Stimulated activated CD4-positive, alpha-beta T cell treated with anti-CD3 and anti-CD28 coated beads, TNF-alpha, amount 100 ng/mL, for 24 hours (primary cell): ENCODE measurements at places on chromosomes 3 and 15.

GRCh38 chr3:143855183-143855582, 6.9 kb upstream of the SLC9A9 start:
- DNase-seq = no peak

GRCh38 chr15:79724804-79725203, 172.0 kb downstream of the MTHFS start:
- no peak for DNase-seq

GRCh38 chr15:78995921-78996893, 51.4 kb upstream of the CTSH start:
- DNase-seq = no peak

DNA sequence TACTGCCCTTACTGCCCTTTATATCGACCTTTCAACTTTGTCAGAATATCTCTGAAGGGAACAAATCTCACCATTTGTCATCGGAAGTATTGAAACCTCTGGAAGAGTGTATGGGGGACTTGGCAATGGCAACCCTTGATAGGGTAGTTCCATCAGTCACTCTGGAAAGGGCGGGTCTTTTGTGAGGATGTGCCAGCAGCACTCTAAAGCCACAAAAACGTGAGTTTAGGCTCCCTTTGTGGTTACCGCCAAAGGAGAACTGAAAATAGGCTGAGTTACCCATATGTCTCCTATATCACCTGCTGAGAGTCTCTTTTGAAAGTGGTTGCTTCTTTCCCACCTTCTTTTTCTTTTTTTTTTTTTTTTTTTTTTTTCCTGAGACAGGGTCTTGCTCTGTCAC, 296.8 kb upstream of the CHRM5 start:
- DNase-seq = no peak
